Adipocyte (in vitro differentiated cells): ENCODE measurements at places on chromosomes 1 and 21.

- no peak for DNase-seq
Observed at GRCh38 chr21:28892199-28893111, 100.2 kb downstream of the LTN1 start.

GRCh38 chr1:21499283-21499950, 9.8 kb upstream of the ALPL start:
- peak; percentile 72 for DNase-seq

DNA sequence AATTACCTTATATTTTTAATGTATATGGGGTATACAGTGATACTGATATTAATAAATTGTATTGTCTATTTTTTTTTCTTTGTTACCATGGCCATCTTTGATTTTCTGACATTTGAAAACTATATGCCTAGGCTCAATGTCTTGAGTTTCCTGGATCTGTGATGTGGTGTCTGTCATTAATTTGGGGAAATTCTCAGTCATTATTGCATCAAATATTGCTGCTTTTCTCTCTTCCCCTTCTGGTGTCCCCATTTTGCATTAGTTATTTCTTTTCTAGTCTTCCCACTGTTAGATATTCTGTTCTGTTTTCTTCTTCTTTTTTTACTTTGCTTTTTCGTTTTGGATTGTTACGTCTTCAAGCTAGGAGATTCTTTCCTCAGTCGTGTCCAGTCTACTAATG, 33.8 kb downstream of the ZBTB40 start:
- DNase-seq: no peak

DNA sequence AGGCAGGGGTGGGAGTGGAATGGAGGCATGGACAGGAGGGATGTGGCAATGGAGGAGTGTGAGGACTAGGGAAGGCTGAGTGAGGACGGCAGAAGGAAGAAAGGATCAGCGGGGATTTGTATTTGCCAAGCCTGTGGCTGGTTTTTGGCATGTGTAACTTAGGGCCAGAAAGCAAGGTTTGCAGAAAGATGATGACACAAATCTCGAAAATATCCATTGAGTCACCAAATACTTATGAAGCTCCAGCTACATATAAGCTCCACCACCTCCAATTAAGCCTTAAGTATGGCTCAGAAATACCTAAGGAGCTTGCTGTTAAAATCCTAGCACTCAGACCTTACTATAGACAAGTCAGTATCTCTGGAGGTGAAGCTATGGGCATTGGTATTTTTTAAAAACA, 90.1 kb downstream of the OMA1 start:
- DNase-seq: peak; percentile 63

GRCh38 chr1:185795181-185795580, 61.0 kb downstream of the HMCN1 start:
- DNase-seq: peak; percentile 71

GRCh38 chr1:162527314-162527713, 29.7 kb downstream of the UHMK1 start:
- no peak for DNase-seq

- no peak for DNase-seq
Observed at GRCh38 chr1:64975740-64976139, 9.4 kb upstream of the JAK1 start.

GRCh38 chr1:159962176-159962575, 8.1 kb upstream of the SLAMF9 start:
- DNase-seq: no peak

- DNase-seq: no peak
Observed at GRCh38 chr1:226732856-226733291, 6.2 kb downstream of the ITPKB start.

DNA sequence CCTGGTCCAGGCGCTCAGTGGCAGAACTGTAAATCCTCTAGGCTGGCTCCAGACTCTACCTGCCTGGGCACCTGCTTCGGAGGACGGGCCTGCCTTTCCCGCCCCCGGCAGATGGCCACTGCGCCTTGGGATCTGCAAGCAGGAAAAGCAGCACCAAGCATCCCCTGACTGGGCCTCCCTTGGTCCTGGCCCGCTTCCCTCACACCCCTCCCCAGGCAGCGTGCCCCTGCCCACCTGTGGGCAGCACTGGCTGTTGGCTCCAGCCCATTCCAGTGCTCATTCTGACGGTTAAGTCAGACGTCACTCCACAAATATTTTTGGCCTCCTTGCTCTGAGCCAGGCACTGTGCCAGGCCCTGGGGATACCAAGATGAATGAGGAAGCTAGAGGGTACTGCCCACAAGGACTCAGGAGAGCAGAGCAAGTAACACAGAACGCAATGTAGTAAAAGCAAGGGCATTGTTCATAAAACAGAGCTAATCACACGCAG, 22.0 kb upstream of the BLACAT1 start:
- DNase-seq: peak; percentile 82

- DNase-seq: no peak
Observed at GRCh38 chr1:161121042-161121650, 3.2 kb downstream of the NIT1 start.

DNA sequence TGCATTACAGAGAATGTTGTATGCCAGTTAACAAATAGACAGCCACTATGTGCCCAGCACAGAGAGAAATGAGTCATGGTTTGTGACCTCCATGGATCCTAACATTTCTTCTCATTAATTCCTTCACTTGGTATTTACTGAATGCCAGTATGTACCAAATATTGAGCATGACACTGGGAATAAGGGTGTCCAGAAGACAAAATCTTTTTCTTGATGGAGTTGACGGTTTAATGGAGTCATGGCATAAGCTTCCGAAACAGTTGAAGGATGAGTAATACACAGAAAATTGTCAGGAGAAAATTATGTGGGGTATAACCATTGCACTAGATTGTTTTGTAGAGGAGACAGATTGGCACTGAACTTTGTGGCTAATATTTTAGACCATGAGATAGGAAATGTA, 36.9 kb downstream of the PTGFR start:
- no peak for DNase-seq

- DNase-seq: no peak
Observed at GRCh38 chr1:62613325-62613727, 16.0 kb downstream of the ANGPTL3 start.

DNA sequence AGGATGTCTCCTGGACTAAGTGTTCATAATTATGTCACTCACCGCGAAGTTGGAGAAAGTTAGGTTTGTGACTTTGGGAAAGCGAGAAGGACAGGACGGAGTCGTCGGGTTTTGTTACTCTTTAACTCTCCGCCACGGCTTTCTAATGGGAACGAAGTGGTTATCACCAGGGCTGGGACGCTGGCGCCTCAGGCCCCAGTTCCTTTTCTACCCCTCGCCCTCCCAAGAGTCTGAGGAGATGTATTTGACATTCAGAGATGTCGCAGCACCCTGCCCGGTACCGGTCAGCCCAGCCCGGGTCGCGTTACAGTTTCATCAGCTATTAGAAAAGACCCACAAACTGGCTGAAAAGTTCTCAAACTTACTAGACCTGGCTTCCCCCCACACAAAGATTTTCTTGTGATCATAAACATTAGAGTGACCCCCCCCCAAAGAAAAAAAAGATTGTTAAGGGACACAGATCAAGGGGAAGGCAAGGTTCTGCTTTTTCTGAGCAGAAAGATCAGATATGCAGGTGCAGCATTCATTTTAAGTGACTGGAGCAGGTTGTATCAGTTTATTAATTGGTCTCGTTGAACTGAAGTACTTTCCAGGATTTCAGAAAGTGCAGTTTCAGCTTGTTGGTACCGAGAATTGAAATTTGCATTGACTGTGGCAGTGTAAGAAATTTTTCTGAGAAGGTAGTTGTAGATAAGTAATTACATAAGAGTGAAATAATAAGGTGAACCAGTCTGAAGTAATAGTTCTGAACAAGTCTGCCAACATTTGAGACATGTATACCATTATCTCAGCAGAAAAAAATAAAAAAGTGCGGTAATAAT, 859 bp upstream of the ZBTB18 start:
- peak; percentile 19 for DNase-seq

DNA sequence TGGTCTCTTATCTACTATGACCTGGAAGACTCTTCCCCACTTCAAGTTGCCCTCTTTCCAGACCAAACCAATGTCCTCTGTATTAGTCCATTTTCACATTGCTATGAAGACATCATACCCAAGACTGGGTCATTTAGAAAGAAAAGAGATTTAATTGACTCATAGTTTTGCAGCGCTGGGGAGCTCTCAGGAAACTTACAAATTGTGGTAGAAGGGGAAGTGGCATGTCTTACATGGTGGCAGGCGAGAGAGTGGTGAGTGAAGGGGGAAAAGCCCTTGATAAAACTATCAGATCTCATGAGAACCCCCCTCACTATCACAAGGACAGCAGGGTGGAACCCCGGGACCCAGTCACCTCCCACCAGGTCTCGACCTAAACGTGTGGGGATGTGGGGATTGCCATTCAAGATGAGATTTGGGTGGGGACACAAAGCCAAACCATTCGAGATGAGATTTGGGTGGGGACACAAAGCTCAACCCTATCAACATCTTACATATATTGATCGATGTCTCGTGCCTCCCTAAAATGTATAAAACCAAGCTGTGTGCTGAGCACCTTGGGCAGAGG, 14.2 kb upstream of the AGPAT3 start:
- no peak for DNase-seq

DNA sequence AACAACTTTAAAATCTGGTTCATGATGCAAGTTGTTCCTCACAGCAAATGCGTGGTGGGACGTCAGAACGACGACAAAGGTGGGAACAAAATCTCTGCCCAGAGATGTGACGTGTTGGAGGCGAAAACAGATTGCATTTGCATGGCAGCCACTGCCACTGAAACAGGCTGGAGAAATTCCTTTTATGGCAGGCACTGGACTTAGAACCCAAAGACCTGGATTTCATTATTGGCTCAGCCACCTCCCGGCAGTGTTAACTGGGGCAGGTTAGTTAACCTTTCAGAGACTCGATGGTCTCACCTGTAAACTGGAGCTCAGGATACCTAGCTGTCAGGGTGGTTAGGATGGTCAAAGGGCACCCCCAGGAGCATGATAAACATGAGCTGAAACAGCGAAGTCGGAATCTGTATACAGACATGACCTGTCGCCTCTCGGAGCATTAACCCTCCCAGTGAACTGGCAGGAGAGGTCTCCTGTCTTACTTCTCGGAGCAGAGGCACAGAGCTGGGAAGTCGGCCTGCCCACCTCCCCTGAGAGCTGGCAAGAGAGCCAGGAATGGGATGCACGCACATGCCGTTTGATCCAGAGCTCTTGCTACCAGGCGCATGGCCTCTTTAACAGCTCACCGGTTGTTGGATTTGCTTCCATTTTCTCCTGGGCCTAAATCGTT, 59.2 kb upstream of the TARBP1 start:
- DNase-seq: no peak

DNA sequence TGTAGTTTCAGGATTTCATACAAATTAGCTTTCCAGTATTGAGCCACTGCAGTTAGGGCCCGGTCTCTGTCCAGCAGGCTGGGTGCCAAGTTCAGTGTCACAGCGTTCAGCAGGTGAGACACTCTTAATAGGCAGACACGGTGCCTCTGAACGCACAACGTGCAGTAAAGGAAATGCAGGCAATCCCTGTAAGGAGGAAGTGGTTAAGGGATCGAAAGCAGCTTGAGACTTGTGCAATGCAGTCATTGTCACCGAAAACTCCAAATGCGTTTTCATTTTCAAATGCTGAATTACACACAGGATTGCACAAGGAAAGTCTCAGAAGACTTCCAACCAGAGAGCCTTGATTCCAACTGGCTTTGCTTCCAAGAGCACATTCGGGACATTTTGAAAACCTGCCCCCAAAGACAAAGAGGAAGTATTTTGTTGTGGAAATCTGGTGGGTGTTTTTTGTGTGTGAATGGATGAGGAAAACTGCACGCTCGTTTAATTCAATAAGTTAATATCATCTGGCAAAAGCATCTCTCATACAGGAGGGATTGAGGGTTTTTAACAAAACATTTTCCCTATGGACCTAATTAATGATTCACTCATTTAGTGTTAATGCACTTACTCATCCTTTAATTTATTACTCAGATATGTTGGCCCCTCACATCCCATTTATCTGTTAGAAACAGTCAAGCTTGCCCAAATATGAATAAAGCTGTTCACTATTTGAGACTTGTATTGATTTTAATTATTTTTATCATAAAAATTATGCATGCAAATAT, 61.6 kb downstream of the PTGS2 start:
- DNase-seq: peak; percentile 60

GRCh38 chr1:40628903-40629292, 36.6 kb downstream of the RIMS3 start:
- no peak for DNase-seq

- no peak for DNase-seq
Observed at GRCh38 chr1:47766832-47767740, 230.1 kb downstream of the TRABD2B start.

- no peak for DNase-seq
Observed at GRCh38 chr1:215380566-215380965, 186.5 kb upstream of the KCTD3 start.

GRCh38 chr21:38460171-38460742, 38.0 kb downstream of the ERG start:
- DNase-seq: peak; percentile 71

DNA sequence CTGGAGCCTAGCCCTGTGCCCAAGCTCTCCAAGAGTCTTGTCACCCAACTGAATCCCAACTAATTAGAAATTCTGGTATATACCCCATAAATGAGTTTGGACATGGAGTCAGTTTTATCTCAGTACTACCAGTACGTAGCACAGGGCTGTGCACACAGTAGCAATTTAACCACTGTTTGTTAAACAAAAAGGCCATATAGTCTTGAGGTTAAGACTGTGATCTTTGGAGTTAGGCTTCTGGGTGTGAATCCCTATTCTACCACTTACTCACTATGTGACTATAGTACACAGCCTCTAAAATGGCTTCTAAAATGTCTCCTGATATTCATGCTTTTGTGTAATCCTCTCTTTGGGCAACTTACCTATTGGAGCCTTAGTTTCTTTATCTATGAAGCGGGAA, 48.2 kb downstream of the RAB3B start:
- no peak for DNase-seq

DNA sequence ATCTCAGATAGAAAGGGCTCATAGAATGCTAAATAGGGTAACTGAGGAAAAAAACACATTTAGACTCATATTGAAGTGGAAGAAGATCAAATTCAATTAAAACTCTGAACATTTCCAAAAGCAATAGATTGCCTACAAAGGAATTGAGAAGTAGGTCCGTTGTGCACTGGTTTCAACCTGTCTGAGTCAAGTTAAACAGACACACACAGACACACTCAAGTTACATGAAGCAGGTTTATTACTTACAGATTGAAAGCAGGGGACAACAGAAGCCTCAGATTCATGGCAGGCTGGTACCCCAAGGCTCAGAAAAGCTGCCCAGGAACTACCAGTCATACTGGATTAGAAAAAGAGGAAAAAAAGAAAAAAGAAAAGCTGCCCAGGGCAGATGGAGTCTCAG, 20.7 kb upstream of the S100A2 start:
- DNase-seq: no peak
